Foreskin fibroblast (primary cell): ENCODE measurements at places on chromosomes 11 and 22.

GRCh38 chr11:83922318-83922717 lies 636.2 kb upstream of the CCDC90B start:
- DNase-seq, result no peak

DNA sequence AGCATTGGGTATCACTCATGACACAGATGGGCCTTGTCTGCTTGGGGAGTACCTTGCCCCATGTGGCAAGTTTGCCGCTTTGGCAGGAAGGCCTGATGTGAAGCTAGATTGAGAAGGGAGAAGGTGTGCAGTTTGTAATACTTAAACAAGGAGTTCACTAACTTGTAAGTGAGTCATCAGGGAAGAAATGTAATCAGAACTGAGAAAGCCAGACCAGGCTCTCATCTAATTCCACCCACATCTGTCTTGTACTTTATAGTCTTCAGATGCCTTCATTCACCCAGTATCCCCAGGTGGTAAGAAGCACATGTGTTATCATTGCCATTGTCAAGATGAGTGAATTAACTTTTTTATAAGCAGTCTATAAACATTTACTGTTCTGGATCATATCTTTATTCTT lies 116.0 kb upstream of the DDI1 start:
- DNase-seq, result no peak

DNA sequence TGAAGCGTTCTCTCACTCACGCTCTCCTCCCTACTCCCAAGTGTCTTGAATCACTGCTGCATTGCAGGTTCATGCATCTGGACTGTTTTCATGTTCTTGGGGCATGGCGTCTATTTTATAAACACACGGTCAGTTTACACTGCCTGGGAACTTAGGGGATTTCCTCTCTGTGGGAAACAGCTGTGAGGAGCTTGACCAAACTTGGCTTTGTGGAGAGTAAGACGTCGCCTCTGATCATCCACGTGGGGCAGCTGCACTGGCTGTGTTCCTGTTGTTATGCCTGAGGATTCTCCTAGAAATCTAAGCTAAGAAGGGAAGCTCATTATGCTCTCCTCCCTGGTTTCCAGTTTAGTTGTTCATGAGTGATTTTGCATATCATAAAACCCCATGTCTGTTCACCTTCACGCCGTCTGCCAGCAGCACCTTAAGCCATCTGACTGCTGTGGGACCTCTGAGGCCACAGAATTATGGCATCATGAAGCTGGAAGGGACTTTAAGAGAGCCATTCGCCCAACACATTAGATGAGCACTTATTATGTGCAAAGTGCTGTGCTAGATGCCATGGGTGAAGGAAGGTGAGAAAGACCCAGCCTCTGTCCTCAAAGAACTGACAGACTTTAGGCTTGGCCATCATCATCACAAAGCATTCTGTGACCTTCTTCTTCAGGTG lies 38.8 kb upstream of the POU2AF1 start:
- peak; percentile 66 for DNase-seq

- no peak for DNase-seq
These were observed 68.6 kb downstream of the MICAL3 start for GRCh38 chr22:17955590-17956379.

- DNase-seq, result no peak
These were observed 1841.5 kb downstream of the LRRC4C start for GRCh38 chr11:39617971-39618370.

- no peak for DNase-seq
These were observed 55.3 kb downstream of the CELSR1 start for GRCh38 chr22:46482056-46482675.

DNA sequence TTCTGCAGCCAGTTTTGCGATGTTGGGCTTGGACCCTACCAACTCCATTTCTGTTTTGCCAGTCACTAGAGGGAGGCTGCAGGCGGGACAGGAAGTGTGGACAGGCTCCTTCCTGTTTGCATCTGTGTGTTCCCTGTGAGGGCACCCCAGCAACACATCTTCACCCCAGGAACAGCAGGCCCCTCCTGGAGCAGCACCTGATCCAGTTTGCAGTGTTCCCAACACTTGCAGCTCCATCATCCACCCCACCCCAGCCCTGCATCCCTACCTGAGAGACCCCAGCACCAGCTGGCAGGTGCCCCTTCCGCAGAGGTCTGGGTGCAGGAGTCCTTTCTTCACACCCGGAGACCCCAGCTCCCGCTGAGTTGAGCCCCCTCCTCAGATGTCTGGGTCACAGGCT lies 7.4 kb upstream of the VSIG10L2 start:
- DNase-seq, result no peak

DNA sequence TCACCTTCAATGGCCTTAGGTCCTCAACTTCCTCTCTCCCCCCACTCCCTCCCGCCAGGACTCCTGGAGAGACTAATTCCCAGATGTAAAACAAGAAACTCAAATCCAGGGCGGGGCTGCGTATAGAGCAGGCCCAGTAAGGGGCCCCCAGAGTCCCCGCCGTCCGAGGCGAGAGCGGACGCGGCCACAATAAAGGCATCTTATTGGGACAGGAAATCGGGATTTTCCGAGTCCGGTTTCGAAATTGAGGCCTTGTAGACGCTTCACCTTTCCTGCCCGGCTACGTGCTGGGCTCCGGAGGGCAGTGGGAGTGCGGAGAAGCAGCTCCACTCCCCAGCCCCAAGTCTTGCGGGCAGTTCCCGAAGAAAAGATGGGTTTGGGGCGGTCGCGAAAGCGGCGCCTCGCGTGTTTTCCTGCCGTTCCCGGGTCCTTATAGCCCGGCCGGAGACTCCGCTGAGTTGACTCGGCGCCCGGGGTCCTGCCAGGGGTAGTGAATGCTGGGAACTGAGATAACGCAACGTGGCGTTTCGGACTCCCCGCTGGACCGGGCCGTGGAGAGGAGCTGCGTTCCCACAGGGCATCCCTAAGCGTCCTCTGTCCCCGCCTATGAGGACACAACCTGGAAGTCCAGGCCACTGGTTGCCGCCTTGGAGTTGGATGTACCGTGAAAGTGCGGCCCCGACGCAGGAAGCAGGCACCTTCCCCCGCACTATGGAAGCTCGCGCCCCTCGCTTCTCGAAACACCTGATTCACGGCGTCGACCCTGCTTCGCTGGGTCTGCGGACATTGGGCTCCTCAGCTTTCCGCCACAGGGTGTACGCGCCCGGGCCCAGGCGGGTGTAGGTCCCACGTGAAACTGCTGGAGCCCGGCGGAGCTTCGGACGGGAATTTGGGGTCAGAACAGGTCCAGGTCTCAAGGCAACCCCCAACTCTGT lies 4.8 kb upstream of the CHRM1 start:
- no peak for DNase-seq

DNA sequence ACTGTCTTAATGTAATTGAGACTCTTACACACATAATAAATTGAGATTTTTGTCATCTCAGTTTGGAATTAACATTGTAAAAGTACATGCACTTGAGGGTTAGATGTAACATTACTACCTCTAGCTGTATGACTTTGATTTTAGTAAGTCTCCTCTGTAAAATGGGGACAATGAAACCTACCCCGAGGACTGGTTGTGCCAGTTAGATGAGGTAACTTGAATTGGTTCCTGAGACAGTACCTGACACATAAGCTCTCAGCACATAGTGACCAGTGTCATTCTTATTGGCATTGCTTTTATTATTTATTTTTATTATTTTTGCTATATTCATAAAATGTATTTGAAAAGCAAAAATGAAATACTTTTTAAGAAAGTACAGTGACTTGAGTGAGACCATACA lies 114.8 kb downstream of the TEAD1 start:
- DNase-seq, result no peak

- no peak for DNase-seq
These were observed 64.8 kb upstream of the WNT11 start for GRCh38 chr11:76271068-76271467.

- DNase-seq, result no peak
These were observed 17.6 kb downstream of the ANO1 start for GRCh38 chr11:70095541-70096252.

- no peak for DNase-seq
These were observed 26.3 kb downstream of the SYTL2 start for GRCh38 chr11:85784480-85785265.

- no peak for DNase-seq
These were observed 501.1 kb downstream of the BRD1 start for GRCh38 chr22:49326558-49326957.

DNA sequence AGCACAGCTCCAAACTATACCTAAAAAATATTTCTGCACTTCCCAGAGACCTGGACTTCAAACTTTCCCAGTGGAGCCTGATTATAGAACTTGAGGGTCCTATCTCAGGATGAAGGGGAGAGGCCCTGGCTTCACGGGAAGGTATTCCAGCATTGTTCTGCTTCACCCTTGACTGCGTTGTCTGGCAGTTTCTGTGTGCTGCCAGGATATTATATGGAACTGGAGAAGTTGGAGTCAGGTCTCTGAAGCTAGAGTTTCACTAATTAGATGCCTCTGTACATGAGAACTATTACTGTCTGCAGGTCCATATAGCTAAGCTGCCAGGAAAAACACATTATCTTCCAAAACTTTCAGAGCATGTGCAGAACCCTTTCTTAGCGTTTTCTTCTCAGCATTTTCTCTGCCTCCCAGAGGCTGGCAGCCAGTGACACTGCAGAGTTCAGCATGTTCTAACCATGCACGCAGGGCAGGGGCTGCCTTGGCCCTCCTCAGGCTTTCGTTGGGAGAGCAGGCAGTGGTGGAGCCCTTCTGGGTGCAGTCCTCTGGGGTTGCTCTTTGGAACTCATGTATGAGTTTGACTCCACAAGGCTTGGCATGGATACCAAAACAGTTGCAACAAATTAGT lies 99.3 kb downstream of the CWC15 start:
- no peak for DNase-seq

- DNase-seq, result peak; percentile 95
These were observed 5.6 kb upstream of the KIAA0930 start for GRCh38 chr22:45246060-45246985.

- DNase-seq, result no peak
These were observed at the start of gene OR8K5 for GRCh38 chr11:56160217-56160616. TSS of gene OR8K5 (minus strand) at chr11:56160317. CDS start at chr11:56160317, 0 bp downstream.

- no peak for DNase-seq
These were observed 72.0 kb upstream of the IGLL5 start for GRCh38 chr22:22815397-22816170.

- DNase-seq, result no peak
These were observed 59.4 kb downstream of the DDI1 start for GRCh38 chr11:104095791-104096190.

GRCh38 chr22:17348464-17349103 lies 20.7 kb upstream of the CECR2 start:
- DNase-seq, result no peak

GRCh38 chr22:35582861-35583670 lies 34.1 kb downstream of the MB start:
- DNase-seq, result peak; percentile 23

- no peak for DNase-seq
These were observed 49.0 kb upstream of the BMAL1 start for GRCh38 chr11:13228572-13228971.

DNA sequence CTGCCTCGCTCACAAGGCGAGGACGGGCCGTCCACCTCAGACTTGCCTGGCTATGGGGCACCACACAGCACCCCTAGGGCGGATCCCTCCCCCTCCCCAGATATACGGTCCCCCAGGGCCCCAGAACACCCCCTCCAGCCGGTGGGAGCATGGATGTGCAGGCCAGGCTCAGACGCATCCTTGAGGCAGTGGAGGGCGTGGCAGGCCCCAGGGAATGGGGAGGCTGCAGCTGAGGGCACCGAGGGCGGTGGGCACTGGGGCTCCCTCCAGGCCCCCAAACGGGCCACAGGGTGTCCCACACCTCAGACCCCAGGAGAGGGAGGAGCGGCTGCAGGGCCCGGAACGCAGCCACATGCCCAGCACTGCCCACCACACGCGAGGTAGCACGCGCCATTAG lies 12.1 kb downstream of the TTLL8 start:
- no peak for DNase-seq

DNA sequence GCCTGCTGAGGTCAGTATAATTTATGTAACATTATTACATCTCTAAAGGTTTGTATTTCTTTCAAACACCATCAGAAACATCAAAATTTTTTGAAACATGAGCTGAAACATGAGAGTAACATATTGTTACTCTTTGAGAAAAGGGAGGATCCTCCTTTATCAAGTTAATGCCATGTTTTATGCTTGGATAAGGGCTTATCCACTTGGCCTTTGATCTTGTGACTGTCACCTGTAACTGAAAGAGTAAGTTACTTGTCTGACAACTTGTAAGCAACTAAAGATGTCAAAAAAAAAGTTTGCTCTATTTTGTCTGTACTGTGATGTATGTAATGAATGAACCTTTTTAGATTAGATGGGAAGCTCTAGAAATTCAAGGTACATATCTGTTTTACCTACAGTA lies 59.6 kb downstream of the FAR1 start:
- DNase-seq, result no peak

DNA sequence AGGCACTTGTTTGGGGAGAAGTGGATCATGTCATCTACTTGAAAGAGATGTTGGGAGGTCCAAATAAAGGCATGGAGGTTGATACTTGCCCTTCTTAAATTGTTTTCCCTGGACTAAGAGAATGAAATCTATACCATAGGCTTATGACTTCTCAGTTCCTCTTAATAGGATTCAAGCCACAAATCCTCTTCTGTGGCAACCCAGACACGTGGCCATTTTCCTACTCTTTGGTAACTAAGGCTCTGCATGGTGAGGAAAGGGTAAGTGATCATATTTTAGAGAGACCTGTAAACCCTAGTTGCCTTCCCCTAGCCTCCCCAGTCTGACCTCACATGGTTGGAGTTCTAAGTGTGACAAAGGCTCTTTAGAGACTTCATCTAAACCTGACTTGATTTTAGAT lies 72.9 kb upstream of the CD44 start:
- no peak for DNase-seq

DNA sequence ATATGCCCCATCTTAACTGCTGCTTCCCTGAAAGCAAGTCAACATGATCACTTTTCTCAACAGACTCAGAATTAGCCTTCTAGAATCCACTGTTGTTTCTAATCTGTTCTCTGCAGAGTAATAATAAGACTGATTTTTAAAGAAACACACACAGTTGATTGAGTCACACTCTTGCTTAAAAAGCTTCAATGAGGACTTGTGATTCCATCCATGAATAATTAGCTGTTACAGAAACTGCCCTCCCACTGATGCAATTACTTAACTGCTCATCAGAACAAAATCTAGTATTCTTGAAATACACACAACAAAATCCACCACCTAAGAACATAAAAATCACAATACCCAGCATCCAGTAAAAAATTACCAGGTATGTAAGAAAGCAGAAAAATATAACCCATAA lies 100.5 kb upstream of the TIMP3 start:
- peak; percentile 72 for DNase-seq

GRCh38 chr11:22304337-22304961 lies 33.7 kb upstream of the SLC17A6 start:
- DNase-seq, result peak; percentile 13

- DNase-seq, result peak; percentile 6
These were observed 8.3 kb upstream of the ARL14EP start for GRCh38 chr11:30314625-30315024.
